T follicular helper cell (primary cell): ENCODE measurements at places on chromosomes 16 and 17.

DNA sequence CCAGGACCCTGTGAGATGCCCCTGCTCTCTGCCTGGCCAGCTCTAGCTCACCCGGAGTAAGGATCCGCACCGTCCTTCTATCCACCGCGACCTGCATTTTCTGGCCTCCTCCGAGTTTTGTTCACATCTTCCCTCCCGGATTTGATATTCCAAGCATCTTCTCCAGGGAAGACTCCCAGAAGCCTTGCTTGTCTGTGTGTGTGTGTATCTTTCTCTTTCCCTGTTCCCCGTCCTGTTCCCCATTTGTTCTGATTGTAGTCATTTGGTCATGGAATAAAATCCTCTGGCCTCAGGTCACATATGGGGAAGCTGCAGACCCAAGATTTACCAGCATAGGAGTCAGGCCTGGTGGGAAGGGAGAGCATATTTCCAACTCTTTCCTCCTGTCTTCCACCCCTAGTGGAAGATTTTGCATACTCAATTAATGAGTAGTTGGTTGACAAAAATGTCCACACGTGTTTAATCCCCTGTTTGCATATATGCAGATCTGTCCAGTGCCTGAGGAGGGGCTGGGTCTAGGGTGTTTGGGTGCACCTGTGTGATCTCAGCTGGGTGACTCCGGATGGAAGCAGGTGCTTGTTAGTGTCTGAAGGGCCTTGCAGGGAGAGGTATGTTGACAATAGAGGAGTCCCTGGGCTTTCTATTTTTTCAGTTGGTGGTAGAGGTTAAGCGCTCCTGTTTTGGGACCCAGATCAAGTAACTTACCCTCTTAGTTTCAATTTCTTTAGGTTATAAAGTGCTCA, 1.9 kb downstream of the PRAC1 start:
- no peak for DNase-seq

- DNase-seq, result no peak
Measured at GRCh38 chr17:43599046-43599395, 52.9 kb upstream of the ETV4 start.

- no peak for DNase-seq
Measured at GRCh38 chr17:42784811-42785592, 4.6 kb downstream of the WNK4 start.

GRCh38 chr16:50708373-50709060, 15.1 kb downstream of the NOD2 start:
- no peak for DNase-seq

- no peak for DNase-seq
Measured at GRCh38 chr17:74123866-74124444, 79.5 kb upstream of the RPL38 start.

DNA sequence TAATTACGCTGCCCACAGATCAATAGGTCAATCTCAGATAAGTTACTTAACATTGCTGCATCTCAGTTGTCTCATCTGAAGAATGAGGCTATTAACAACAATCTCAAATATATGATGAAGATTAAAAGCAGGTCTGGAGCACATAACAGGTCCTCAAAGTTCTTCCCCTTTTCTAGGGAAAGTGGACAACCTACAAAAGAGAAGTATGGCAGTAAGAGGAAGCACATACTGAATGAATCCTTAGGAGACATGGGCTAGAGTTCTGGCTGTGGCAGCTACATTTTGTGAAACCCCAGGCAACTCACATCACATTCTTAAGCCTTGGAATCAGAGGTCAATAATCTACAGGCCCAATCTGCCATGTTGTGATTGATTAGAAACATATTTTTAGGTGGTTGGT, 180.6 kb downstream of the PCTP start:
- no peak for DNase-seq

- DNase-seq, result no peak
Measured at GRCh38 chr16:68473358-68474070, 25.2 kb upstream of the SMPD3 start.

DNA sequence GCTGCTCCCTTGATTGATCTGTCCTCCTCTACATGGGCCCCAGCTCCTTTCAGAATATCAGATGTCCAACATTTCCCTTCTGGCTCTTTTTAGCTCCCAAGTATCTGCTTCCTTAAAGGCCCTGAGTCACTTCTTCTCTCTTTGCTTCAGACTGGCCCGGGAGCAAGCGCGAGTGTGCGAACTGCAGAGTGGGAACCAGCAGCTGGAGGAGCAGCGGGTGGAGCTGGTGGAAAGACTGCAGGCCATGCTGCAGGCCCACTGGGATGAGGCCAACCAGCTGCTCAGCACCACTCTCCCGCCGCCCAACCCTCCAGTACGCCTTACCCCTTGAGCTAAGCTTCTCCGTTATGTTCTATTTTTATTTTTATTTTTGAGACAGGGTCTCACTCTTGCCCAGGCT, 12.3 kb downstream of the CNTROB start:
- DNase-seq, result no peak

GRCh38 chr17:31389657-31390381, 1.7 kb upstream of the RAB11FIP4 start:
- no peak for DNase-seq

DNA sequence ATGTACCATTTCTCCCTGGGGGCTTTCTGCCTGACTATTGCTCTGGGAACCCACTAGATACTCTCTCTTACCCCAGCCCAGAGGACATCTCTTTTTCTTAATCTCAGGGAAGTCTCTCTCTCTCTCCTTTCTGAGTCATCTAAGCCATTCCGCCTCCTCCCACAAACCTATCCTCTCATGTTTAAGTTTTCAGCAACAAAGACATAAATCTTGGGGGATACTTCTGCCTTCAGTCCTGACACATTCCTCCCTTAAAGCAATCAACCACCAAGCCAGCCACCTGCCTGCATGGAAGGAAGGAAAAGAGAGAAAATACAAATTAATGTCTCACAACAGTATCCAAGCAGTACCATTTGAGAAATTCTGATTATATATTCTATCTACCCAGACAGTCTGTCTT, 128.8 kb downstream of the HS3ST2 start:
- DNase-seq, result no peak

DNA sequence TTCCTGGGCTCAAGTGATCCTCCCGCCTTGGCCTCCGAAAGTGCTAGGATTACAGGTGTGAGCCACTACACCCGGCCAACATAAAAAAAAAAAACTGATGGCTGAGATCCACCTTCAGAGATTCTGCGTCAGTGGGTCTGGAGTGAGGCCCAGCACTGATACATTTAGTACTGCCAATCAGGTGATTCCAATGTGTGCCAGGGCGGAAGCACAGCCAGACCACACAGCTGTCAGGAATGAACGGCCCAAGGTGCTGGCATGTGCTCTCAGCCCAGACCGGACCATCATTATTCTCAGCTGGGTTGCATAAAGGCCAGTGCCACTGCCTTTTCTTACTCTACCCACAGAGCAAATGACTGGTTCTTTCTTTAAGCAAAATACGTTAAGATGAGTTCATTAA, 1.2 kb upstream of the BCO1 start:
- no peak for DNase-seq

DNA sequence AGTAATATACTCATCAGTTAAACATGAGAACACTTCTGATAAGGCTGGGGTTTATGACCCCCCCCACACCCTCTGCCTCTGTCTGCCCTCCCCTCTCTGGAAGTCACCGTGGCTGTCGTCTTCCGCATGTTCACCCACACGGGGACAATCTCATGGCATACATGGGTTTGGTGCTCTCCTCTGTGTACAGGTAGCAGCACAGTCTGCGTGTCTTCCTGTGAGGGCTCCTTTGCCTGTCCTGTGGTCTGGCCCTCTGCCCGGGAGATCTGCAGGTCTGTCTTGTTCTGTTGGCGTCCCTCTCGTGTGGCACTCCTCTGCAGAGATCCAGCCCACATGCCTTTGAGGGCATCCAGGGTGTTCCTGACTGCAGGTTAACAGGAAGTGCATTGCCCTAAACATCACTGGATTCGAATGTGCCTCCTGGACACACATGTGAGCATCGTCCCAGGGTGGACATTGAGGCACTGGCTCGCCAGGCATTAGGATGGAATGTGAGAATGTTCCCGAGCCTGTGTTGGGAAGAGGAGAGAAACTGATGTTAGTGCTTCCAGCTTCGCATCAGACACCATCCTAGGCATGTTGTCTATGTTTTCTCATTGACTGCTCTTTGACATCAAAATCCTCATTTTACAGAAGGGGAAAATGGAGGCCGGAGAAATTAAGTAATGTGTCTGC, 54.5 kb downstream of the NKD1 start:
- DNase-seq, result peak; percentile 20

DNA sequence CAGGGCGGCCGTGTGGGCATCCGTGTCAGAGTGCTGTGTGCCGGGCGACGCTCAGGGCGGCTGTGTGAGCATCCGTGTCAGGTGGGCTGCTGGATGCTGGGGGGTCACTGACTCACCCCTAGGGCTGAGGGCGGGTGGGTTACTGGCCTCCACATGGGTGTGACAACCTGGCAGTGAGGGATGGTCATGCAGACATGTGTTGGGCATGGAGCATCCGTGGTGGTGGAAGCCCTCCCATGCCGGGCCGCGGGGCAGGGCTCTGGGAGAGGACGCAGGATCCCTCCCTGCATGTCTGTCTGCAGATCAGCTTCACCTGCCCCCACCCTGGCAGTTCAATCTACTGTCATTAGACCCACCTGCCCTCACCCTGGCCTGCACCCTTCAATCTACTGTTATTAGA, 56.3 kb downstream of the METRNL start:
- DNase-seq, result no peak

GRCh38 chr16:30787613-30788378, 791 bp upstream of the ZNF629 start:
- no peak for DNase-seq

GRCh38 chr17:56918916-56919315, 5.1 kb upstream of the TRIM25 start:
- no peak for DNase-seq

DNA sequence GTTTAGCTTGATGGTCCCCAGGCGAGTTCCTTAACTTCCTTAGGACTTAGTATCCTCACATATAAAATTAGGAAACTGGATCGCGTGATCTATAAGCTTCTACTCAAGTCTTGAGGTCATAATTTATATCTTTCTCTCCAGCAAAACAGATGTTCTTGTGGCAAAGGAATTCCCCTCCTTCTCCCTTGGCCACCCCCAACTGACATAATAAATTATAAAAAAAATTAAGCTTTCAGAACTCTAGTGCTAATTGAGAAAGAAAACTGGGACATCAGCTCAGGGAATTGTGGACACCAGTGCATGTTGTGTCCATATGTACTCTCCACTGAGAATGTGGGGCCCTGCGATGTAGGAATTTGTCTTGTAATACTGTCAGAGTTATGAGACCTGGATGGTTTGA, 13.5 kb downstream of the GNAO1 start:
- no peak for DNase-seq

DNA sequence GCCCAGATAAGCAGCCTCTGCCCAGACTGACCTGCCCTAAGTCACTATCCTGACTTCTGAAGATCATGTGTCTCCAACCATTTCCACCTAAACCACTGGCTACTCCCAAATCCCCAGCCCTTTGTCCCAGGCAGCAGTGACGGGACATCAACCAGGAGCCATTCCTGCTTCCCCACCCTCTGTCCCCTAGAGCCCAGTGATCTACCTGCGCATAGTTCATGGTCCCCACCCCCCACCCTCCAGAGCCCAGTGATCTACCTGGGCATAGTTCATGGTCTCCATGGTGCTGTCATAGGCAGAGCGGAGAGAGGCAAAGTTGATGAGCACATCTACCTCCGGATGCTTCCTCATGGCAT, 26.8 kb downstream of the ACLY start:
- no peak for DNase-seq

DNA sequence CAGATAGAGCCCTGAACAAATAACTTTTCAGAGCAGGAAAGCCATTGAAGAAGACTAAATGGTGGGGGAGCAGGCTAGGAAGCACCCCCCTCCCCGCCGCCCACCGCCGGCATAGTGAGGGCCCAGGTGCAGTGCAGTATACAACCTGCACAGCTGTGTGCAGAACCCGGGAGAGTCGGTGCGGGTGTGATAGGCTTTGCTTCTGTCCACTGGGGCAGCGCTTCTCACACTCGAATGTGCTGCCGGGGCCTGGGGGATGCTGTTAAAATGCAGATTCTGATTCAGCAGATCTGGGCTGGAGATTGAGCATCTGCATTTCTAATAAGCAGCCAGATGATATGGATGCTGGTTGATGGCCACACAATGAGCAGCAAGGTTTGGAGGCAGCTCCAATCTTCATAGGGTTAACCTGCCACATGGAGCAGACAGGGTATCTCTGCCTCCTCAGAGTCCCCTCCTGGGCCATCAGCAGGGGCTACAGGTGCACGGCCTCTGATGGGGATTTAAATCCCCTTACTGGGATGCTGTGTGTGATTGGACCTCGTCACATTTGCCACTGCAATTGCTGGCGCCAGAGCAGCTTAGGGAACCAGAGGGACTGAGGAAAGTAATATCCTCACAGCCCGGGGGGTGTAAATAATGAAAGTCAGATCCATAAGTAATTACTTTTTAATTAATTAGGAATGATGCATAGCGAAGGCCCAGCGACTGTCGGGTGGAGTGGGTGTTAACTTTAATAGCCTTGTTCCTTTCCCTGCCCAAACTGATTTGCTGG, 172.0 kb upstream of the RPL38 start:
- no peak for DNase-seq

DNA sequence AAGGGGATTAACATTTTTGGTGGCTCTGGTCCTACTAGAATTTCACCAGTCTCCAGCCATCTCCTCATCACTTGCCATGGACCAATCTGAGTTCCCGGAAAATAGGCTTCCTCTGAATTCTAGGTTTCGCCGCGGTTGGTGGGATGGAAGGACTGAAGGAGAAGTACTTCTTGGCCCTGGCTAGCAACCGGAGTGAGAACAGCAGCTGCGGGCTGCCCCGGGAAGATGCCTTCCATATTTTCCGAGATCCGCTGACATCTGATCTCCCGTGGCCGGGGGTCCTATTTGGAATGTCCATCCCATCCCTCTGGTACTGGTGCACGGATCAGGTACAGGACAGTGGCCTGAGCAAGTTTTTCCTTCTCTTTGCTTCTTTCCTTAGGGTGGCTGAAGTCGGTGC, 45.0 kb downstream of the SLC5A11 start:
- DNase-seq, result no peak

DNA sequence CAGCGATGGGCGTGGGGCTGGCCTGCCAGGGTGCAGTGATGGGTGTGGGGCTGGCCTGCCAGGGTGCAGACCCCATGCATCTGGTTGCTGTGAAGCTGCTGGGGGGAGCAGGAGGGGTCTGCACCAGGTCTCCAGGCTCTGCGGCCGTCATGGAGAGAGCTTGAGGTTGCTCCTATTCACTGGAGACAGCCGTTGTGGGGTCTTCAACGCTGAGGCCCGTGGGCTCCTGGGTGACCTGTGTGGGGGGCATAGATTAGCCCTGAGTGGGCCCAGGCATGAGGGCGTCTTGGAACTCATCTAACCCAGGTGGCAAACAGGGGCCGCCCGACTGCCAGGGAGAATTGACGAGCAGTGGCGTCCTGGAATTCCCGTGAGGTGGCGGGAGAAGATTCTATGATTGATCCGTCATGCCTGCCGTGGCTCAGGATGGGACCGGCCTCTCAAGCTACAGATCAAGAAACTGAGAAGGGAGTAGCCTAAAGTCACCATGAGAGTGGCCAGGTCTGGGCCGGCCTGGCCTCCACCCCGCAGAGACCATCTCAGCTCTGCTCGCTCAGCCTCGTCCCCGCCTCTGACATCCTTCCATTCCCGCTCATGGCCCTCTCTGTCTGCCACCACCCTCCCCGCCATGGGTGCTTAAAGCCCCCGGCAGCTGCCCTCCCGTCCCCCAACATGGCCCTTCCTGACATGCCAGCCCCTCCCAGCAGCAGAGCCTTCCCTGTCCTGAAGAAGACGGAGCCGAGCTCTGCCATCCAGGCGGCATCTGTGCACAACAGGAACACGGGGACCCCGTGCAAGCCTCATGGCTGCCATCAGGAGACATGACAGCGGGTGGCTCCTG, 50.7 kb upstream of the ACSF3 start:
- DNase-seq, result no peak

GRCh38 chr16:1676661-1677060, 1.4 kb upstream of the JPT2 start:
- DNase-seq, result no peak

- no peak for DNase-seq
Measured at GRCh38 chr16:88359008-88359407, 23.8 kb upstream of the ZNF469 start.
